Fibroblast of lung (primary cell): ENCODE measurements at places on chromosomes 2 and 18.

- DNase-seq = peak; percentile 54
Measured at GRCh38 chr2:197107291-197108269, 181.1 kb upstream of the PGAP1 start.

DNA sequence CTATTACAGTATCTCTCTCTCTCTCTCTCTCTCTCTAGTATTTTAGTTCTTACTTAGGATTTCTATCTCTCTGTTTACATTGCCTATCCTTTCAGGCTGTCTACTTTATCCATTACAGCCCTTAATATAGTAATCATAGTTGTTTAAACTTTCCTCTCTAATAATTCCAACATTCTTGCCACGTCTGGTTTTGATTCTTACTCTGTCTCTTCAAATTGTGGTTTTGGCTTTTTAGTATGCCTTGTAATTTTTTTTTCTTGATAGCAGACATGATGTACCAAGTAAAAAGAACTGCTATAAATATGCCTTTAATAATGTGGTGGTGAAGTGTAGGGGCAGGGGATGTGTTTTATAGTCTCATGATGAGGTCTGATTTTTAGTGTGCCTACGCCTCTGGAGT is 1809.5 kb upstream of the CELF4 start:
- DNase-seq = peak; percentile 1

- DNase-seq = no peak
Measured at GRCh38 chr2:59851836-59852475, 701.5 kb downstream of the BCL11A start.

DNA sequence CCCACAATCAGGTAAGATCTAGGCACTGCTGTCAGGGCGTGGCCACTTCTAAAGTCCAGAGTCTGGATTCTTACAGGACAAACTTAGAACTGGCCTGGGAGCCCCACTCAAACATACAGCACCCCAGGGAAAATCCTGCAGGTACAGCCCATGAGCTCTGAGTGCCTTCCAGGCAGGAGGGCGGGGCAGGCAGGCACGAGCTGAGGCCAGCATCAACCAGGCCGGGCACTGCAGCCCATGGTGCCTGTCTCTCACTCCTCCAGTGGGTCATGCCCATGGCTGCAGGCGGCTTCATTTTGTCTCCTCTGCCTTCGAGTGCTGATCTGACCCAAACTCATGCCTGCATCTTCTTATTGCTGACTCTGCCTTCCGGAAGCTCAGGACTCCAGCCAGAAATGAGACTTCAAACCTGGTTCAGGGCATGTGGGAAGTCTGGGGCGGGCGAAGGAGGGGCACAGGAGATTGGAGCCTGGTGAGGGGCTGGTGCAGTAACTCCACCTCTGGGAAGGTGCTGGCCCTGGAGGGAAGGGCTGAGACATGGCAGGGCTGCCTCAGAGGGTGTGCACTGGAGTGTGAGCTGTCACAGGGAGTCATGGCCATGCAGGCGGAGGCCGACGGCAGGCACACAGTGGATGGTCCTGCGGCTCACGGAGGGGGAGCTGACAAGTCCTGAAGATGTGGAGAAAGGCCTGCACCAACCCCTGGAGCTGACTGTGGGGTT is 40.5 kb downstream of the HS6ST1 start:
- no peak for DNase-seq

DNA sequence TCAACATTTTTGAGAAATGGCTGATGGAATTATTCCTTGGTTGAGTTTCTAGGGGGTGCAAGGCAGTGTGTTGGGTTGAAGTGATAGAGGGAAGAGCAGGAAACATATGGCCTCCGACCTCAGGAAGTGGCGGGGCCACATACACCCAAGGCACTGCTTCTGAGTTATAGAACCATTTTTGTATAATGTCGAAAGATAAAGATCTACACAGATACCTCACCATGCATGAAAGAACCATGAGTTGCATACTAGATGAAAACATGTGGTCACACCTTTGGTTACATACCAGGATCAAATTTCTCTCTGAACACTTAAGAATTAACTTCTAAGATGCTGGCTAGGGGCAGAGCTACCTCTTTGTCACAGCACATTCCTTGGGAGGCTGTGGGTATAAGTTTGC is 23.2 kb downstream of the LAMA3 start:
- peak; percentile 35 for DNase-seq

- no peak for DNase-seq
Measured at GRCh38 chr2:233375490-233376314, 21.4 kb downstream of the DGKD start.

DNA sequence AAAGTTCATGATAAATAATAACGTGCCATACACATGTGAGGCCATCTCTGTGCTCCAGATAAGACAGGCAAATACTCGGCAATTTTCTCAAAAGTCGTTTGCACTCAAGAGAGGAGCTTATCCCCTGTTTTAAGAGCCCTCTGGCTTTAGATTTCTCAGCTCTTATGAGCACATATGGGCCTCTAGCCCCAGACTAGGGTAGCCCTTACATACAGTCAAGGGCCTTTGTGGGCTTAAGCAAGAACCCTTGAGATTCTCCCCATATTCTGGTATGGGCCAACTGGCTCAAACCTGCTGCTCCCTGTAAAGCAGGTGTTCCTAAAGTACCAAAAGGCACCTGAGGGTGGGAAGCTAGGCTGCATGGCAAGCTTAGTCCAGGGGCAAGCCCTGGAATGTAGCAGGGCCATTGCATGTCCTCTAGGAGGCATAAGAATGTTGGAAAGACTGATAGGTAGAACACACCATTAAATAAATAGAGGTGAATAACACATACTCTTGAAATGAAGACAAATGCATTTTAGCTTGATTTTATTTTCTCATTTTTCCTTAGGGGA is 66.1 kb downstream of the FASTKD2 start:
- DNase-seq = no peak

- no peak for DNase-seq
Measured at GRCh38 chr2:73993376-73993775, 8.7 kb downstream of the TET3 start.

DNA sequence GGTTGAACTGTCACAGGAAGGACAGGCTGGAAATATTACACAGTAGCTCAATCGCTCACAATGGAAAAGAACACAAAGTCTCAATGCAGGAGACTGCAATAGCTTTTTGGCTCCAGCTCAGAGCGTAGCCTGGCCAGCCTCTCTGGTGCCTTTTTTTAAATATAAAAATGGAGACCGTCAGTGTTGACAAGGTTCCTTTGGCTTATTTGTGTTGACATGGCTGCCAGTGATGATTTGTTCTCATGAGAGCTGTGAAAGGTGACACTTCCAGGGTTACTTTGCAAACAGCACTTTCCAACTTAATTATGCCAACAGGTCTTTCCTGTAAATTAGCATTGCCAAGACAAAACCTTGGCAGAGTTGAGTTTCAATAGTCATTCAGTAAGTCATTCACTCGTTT is 70.8 kb downstream of the KCNE4 start:
- no peak for DNase-seq

DNA sequence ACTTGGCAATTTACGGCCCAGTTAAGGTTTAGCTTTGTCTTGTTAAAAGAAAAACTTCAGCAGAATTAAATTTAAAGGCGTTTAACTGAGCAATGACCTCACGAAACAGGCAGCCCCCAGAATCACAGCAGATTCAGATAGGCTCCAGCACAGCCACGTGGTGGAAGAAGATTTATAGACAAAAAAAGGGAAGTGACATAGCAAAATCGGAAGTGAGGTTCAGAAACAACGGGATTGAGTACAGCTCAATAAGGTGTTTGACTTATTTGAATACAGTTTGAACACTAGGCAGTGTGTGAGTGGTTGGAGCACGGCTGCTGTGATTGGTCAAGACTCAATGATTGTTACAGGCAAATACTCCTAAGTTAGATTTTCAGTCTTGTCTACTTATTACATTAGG is 79.8 kb downstream of the MOGAT1 start:
- DNase-seq = no peak
